ENCODE measurements at places on chromosomes 11 and 22.

GRCh38 chr11:119532551-119532950, 109.6 kb upstream of the THY1 start:
- DNase-seq: no peak

- no peak for DNase-seq
These were observed 2.2 kb upstream of the SIGIRR start for GRCh38 chr11:416757-417621.

- DNase-seq: no peak
These were observed 29.5 kb upstream of the HIPK3 start for GRCh38 chr11:33227578-33228261.

- DNase-seq: no peak
These were observed 135.3 kb upstream of the ZBED5 start for GRCh38 chr11:10993186-10993585.
